ENCODE measurements at places on chromosomes 3 and 15.

GRCh38 chr15:37902126-37902525 lies 32.3 kb upstream of the TMCO5A start:
- DNase-seq, result no peak

DNA sequence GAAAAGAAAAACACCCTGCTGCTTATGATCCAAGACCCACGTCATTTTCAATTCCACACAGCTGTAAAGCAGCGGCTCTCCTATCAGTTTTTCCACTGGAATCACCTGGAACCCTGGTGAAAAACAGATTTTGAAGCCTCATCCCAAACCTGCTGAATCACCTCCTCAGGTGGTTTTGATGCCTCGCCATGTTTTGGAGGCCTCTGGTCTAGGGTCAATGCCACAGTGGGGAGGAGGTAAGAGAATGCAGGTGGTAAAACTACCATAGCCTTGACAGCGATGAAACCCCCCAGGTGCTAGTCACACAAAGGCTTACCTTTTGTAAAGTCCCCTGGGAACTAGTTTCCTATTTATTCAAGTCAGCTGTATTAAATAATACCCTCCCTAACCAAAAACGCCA lies 24.8 kb downstream of the MYO1E start:
- DNase-seq, result no peak

DNA sequence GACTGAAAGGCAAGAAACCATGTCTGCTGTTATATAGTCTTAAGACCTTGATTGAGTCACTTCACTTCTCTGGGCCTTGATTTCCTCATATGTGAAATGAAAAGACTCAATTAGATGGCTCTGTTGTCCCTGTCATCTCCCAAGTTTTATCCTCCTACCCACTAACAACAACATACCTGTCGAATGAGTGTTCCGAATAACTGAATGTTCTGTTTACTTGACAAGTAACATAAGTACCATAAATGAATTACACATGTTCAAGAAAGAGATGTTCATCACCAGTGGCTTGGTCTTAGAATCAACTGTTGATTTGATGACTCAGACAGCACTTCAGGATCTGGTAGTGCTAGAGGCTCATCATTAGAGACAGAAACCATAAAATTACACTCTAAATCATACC lies 311.7 kb downstream of the VPS13C start:
- no peak for DNase-seq

DNA sequence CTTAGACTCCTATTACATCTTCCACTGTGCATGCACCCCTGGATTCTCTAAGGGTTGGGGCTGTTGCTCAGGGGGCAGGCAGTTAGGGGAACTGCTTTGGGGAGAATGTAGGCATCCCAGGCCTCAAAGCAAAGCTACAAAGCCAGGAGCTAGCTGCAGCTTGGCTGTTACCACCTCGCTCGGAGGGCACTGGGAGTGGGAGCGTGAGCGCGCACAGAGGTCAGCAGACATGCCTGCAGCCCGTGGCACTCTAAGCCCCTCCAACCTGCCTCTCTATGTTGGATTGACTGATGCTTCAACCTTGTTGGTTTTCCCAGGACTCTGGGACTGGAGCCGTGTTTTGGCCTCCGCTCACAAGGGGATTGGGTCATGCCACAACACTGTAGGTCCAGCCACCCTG lies 69.8 kb downstream of the CPN2 start:
- DNase-seq, result no peak

DNA sequence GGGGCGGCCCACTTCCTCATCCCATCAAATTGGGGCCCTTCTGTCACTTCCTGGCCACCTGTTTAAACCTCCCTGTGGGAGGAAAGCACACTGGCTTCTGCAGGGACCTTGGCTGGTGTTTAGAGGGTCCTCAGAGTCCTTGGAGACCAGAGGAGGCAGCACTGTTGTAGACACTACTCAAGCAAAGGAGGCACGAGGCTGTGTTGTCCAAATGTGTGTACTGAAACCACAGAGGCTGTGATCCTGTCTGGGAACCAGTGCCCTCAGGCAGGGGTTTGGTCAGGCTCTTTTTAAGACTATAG lies 12.4 kb upstream of the SEC13 start:
- no peak for DNase-seq

- no peak for DNase-seq
These were observed 482.4 kb downstream of the ROBO1 start for GRCh38 chr3:79285380-79285779.

DNA sequence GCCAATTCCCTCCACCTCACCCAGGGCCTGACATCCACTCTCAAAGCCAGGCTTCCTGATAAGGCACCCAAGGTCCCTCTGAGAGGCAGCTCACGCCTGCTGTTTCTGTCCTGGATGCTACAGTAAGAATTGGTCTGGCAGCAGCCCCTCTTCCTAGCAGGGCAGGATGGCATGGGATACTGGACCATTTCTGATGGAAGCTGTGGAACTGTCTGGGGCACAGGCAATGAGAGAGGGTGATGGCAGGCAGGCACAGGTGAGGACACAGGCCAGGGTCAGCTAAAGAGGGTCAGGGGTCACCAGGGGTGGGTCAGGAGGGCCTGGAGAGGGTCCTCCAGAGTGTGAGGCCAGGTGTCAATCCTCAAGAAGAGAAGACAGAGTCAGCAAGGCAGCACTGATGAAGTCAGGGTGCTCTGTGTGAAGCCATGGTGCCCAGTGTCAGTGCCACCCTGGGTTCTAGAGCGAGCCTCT lies 41.9 kb upstream of the SLC41A3 start:
- DNase-seq, result peak; percentile 7

GRCh38 chr3:126202276-126202675 lies 21.9 kb upstream of the ALDH1L1 start:
- DNase-seq, result no peak

- DNase-seq, result no peak
These were observed 1128.5 kb downstream of the TBL1XR1 start for GRCh38 chr3:176068750-176069149.

- DNase-seq, result no peak
These were observed 144.0 kb downstream of the GREM1 start for GRCh38 chr15:32861761-32862160.

DNA sequence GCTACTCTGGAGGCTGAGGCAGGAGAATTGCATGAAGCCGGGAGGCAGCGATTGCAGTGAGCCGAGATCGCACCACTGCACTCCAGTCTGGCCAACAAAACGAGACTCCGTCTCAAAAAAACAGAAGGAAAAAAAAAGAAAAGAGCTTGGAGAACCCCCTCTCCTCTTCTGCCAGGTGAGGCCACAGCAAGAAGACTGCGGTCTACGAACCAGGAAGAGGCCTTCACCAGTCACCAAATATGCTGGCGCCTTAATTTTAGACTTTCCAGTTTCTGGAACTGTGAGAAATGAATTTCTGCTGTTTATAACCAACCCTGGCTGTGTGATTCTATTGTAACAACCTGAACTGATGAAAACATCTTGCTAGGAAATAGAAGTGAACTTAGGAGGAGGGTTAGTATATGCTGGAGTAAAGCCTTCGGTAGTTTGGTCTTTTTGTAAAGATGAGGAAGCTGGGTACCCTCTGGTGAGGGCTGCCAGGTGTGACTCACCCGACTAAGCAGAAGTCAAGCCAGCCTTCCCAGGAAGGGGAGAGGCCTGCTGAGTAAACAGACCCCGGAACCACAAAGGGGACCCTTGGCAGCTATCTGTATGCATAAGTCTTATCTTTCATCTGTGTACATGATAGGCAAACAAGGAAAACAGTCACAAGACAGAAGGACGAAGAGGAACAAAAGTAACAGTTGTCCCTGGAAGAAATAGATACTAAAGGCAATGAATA lies 78.7 kb downstream of the KLF13 start:
- DNase-seq, result no peak

DNA sequence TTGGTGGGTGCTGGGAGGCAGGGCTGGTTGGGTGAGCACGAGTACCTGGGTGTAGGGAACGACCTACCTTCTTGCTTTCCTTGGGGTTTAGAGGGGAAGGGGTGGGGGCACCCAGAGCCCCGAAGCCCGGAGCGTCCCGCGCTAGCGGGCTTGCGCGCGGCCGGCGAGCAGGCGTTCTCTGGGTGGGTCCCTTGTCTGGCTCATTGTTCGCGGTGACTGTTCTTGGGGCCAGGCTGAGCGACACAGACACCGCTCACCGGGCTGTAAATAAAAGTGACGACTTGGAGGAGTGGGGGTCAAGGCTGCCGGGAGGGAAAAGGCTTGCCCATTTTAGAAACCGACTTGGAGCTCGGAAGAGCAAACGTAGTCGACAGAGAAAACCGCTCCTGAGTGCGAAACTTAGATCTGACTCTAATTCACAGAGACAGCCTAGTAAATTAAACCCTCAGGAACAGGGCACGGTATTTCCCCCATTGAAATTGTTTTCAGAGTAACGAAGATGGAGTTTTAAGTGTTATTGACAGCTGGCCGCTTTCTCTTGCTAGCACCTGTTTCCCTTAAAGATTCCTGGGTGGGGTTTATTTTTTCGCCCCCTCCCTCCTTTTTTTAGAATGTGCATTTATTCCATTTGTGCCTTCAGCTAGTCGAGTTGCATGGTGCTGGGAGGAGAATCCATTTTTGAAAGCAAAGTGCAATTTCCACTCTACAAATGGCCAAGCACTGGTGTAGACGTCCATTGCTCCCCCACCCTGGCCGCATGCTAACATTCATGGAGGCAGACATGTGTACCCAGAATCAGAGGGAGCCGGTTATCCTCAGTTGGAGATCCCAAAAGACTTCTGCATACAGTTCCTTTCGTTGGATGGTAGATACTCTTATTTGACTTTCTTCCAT lies 532.1 kb upstream of the SEMA6D start:
- DNase-seq, result no peak

DNA sequence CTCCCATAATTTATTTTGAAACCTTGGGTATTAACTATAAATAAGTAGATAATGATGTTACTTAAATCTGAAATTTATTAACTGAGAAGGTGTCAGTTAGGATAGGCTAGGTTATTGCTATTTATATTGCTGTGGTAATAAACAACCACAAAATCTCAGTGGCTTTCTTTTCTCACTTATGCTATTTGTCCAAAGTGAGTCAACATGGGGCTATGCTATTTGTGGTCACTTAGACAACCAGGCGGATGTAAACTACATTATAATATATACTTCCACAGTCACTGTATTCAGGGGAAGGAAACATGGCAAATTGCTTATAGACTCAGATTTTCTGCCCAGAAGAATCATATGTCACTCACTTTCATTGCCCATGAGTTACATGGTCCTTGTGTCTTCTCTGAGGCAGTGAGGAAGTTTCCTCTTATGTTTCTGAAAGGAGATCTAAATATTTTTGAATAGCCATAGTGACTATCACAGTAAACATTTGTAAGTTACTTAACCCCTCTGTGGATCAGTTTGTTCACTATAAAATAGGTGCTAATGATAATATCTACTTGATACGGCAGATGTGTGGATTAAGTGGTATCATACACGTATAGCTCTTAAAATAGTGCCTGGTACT lies 19.8 kb downstream of the HMG20A start:
- no peak for DNase-seq

DNA sequence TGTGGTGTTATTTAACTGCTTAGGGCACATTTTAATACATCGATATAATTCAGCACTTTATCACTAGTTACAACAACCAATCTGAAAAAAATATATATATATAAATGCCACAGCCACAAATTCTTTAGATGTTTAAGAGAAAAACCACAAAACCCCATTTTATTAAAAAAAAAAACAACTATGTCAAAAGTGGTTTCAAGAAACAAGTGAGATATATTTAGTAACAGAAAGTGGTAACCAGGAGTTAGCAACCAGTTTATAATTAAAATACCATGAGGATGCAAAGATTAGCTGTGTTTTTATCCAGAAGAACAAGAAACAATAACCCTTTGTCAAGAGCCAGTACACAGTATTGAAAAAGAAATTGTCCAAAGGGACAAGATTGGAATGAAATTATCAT lies 14.8 kb upstream of the DIPK2A start:
- no peak for DNase-seq

DNA sequence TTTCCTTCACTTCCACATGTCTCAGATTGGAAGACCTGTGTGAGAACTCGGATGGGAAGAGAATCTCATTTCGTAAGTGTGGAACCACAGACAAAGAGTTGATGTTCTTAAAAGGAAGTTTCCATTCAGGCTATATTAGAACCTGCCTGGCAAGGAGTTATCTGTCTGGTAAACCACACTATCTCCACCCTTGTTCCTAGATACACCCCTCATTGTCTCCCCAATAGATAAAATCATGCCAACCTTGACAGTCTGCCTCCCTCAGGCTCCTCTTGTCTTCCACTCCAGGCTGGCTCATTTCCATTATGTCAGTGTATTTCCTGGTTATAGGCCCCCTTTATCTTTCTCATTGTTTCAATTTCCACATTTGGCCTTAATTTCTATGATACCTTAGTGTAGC lies 89.2 kb downstream of the TMEM108 start:
- no peak for DNase-seq

DNA sequence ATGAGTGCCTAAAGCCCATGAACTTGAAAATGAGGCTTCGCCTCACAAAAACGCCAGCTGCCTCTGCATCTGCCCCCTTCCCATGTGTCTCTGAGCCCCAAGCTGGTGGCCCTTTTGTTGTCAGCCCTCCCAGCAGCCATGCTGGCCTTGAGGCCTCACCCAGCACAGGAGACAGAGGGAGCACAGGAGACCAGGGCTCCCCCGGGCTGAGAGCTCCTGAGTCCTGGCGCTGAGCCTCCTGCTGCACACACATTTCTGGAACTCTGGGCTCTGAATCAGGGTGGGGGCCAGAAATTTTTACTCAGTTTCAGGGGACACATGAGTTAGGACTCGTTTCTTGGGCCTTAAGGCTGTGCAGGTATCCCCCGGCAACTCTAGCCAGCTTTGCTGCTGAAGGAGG lies 56.4 kb upstream of the ACAD9 start:
- DNase-seq, result no peak

GRCh38 chr15:71632576-71633195 lies 177.7 kb upstream of the NR2E3 start:
- no peak for DNase-seq

DNA sequence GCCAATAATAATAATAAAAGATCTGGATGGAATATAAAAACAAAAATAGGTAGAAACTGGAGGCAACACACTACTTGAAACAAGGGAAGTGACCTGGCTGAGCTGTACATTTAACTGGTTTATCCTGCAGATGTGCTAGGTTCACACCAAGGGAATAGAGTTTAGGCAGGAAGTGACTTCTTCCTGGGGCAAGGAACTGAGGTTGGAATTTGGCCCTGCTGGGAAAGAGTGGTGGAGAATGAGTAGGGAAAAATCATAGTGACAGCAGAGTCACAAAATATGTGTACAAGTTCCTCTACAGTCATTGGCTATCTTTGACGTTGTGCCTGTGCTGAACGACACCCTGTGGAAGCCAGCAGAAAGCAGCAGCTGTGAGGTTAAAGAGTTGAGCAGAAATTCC lies 44.1 kb downstream of the ARHGAP11B start:
- DNase-seq, result no peak

GRCh38 chr3:60847791-60848190 lies 403.5 kb downstream of the FHIT start:
- no peak for DNase-seq

GRCh38 chr3:194826594-194826993 lies 140.9 kb downstream of the FAM43A start:
- DNase-seq, result no peak

GRCh38 chr3:81249540-81250029 lies 511.9 kb downstream of the GBE1 start:
- no peak for DNase-seq

All from activated T-cell treated with anti-CD3 and anti-CD28 coated beads, Interleukin-2, amount 50 U/mL, for 24 hours (primary cell).